Cardiac ventricle fibroblast (primary cell): ENCODE measurements at places on chromosomes 11 and 22. TPM values are rescaled to one million over a fixed set of nuclear protein-coding genes. Genes with fewer than 3 reads are reported as not detected.

DLG2 gene
- 0.93 and 0.94 TPM in 2 replicates for total RNA-seq

SERHL2 gene
- 1.9 and 3.6 TPM in 2 replicates for total RNA-seq

PATL1 gene
- 9.4 and 9.9 TPM in 2 replicates for total RNA-seq

FANCF gene
- total RNA-seq, result 8.7 and 10.0 TPM in 2 replicates

PYGM gene
- total RNA-seq, result 2.7 and 3.0 TPM in 2 replicates

ANO5 gene
- total RNA-seq, result not detected in 2 replicates

OR4C13 gene
- not detected in 2 replicates for total RNA-seq

GGT5 gene
- 216 and 255 TPM in 2 replicates for total RNA-seq

BATF2 gene
- total RNA-seq, result not detected in 2 replicates

TEX12 gene
- total RNA-seq, result 0.31 TPM in 1 of 2 replicates, not detected in the other

RPL27A gene
- total RNA-seq, result 1,283 and 1,367 TPM in 2 replicates

APOBEC3A gene
- not detected in 2 replicates for total RNA-seq

RRAS2 gene
- total RNA-seq, result 99.4 and 103 TPM in 2 replicates

SYT13 gene
- not detected in 2 replicates for total RNA-seq

PRG3 gene
- not detected in 2 replicates for total RNA-seq

HBB gene
- total RNA-seq, result not detected in 2 replicates

BARX2 gene
- total RNA-seq, result not detected in 2 replicates

MUC6 gene
- not detected in 2 replicates for total RNA-seq

IFITM10 gene
- 0.44 and 1.6 TPM in 2 replicates for total RNA-seq

CCDC157 gene
- total RNA-seq, result 0.73 and 1.5 TPM in 2 replicates

C11orf42 gene
- not detected in 2 replicates for total RNA-seq
